Fibroblast of skin of back (primary cell): ENCODE measurements at places on chromosomes 11 and 22.

- DNase-seq: peak; percentile 74
Measured at GRCh38 chr22:50526108-50526833, 873 bp upstream of the SCO2 start.

DNA sequence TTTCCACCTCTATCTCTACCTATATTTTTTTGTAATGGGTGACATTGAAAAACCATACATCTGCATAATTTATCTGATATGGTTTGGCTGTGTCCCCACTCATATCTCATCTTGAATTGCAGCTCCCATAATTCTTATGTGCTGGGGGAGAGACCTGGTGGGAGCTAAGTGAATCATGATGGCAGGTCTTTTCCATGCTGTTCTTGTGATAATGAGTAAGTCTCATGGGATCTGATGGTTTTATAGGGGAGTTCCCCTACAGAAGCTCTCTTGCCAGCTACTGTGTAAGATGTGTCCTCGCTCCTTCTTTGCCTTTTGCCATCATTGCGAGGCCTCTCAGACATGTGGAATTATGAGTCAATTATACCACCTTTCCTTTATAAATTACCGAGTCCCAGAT is 551.0 kb upstream of the ANO5 start:
- DNase-seq: no peak

DNA sequence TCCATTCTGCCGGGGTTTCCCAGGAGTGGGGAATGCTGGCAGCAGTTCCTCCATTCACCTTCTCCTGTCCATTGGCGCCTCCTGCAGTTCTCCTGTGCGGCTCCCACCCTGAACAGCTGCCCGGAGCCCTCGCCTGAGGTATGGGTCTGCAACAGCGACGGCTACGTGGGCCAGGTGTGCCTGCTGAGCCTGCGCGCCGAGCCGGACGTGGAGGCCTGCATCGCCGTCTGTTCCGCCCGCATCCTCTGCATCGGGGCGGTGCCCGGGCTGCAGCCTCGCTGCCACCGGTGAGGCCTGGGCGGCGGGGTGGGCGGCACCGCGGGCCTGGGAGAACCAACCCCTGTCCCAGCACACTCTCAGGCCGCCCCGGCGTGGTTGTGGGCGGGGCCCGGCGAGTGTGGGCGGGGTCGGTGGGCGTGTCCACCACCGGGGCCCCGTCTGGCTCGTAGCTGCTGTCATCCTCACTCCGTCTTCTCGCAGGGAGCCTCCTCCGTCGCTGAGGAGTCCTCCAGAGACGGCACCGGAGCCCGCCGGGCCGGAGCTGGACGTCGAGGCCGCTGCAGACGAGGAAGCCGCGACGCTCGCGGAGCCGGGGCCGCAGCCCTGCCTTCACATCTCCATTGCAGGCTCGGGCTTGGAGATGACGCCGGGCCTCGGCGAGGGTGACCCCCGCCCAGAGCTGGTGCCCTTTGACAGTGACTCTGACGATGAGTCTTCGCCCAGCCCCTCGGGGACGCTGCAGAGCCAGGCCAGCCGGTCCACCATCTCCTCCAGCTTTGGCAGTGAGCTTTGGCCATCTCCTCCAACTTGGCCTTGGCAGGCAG is 14.0 kb upstream of the RELT start:
- no peak for DNase-seq

GRCh38 chr11:67510023-67510345 is 2.0 kb upstream of the CDK2AP2 start:
- DNase-seq: no peak

- DNase-seq: peak; percentile 52
Measured at GRCh38 chr22:29799217-29799680, 32.1 kb downstream of the UQCR10 start.

DNA sequence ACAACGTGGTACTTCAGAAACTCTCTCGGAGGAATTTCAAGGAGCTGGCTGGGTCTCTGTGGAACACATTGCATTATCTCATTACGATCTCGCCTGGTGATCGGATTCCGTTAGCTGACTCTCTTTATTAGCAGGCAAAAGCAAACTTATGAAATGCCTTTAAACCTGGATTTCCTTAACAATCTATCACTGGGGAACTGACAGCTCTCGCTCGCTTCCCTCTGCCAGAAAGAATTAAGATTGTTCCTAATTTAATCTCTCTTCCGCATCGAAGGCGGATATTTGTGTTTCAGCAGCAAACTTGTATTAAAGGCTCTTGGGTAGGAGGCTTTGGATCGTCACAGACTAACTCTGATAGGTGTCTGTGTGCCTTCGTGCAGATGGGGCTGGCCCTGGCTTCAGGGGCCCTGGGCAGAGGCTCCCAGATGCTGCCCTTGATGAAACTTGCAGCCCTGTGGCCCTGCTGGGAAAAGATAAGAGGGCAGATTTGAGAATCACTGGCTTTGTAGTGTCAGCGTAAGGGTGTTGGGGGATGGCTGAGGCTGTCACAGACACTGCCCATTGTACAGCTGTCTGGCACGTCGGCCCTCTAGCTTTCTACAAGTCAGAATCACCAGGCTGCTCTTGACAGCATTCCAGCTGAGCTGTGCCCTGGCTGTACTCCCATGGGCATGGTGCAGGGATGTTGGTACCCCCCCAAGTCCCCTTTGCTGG is 162.2 kb upstream of the NECTIN1 start:
- no peak for DNase-seq

DNA sequence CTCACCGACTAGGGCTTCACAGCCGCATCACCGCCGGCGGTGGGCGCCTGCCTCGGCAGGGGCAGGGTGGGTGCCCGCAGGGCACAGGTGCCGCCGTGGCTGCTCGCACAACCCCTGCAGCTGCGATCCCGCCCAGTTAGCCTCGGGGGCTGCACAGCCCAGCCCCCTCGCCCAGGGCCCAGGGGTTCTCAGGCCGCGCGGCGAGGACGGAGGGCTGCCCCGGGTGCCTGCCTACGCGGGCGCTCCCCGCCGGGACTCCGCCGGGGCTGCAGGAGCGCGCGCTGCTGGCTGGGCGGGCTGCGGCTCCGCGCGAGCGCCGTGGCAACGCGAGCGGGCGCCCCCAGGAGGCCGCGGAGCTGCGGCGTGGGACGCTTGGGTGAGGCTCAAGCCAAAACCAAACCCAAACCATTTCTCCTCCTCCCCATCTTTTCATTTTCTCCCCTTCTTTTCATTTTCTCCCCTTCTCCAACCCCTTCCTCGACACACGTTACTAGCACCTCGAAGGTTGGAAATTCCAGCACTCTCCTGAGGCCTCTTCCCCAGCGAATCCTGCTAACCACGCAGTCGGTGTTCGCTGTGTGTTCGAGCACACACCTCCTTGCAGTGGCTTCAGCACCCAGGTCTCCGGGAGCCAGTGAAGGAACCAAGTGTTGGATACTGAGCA is at the start of gene MICAL3:
TSS of gene MICAL3 (minus strand) at position 286 of the 664 bp plus-strand sequence. CDS start 117,749 bp downstream, outside the sequence.
- peak; percentile 69 for DNase-seq

- no peak for DNase-seq
Measured at GRCh38 chr11:130813196-130813595, 103.1 kb downstream of the SNX19 start.

GRCh38 chr11:130789056-130789640 is 127.1 kb downstream of the SNX19 start:
- no peak for DNase-seq

DNA sequence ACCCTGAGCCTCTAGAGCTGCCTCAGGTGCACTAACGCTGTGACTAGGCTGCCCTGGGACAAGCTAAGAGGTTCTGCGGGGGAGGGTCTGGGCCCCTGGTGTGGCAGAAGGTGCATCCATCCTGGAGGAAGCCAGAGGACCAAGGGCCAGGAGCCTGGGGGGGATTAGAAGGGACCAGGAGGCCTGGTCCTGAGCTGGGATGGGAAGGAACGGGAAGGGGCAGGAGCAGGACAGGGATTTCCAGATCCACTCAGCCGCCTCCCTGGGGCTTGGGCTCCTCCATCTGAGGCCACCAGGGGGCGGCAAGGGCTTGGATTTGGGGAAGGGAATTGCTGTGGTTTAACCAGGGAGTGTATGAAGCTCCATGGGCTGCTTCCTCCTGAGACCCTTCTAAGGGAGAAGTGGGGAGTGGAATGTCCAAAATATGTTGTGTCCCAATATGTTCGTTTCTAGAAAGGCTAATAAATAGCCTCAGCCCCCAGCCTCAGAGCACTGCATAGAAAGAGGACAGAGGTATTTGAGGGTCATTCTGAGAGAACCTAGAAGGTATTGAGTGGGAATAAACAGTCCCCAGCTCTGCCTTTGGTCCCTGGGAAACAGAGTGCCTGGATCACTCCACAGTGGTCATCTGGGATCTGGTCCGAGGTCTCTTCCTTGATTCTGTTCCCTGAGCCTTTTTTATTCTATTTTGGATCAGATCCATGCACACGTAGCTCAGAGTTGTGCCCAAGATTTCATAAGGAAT is 17.4 kb upstream of the PRAME start:
- DNase-seq: peak; percentile 37

DNA sequence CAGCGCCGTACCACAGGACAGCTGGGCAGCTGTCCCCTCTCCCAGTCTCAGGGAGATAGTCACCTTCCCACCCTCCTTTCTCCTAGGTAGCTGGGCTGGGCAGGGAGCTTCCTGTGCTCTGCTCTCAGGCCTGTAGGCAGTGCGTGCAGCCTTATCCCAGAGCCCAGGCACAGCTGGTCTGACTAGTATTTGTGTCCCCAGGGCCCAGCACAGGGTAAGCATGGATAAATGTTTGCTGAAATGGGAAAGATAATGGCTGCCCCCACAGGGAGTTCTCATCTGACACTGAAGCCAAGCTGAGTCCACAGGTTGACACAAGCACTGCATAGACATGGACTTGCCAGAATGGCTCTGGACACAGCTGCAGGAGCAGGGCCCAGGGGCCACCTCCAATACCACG is 9.8 kb downstream of the SLC15A3 start:
- DNase-seq: no peak

- DNase-seq: no peak
Measured at GRCh38 chr22:39514373-39514973, 5.9 kb upstream of the ATF4 start.

GRCh38 chr11:45320371-45320770 is 34.2 kb upstream of the SYT13 start:
- DNase-seq: no peak

GRCh38 chr11:27395556-27396258 is 32.7 kb upstream of the CCDC34 start:
- DNase-seq: peak; percentile 32
